Stimulated activated CD4-positive, alpha-beta T cell treated with anti-CD3 and anti-CD28 coated beads, Interleukin-4, amount 100 ng/mL, for 4 hours (primary cell): ENCODE measurements at places on chromosomes 2 and 18.

GRCh38 chr2:26820932-26821331, 27.0 kb upstream of the DPYSL5 start:
- DNase-seq: no peak

DNA sequence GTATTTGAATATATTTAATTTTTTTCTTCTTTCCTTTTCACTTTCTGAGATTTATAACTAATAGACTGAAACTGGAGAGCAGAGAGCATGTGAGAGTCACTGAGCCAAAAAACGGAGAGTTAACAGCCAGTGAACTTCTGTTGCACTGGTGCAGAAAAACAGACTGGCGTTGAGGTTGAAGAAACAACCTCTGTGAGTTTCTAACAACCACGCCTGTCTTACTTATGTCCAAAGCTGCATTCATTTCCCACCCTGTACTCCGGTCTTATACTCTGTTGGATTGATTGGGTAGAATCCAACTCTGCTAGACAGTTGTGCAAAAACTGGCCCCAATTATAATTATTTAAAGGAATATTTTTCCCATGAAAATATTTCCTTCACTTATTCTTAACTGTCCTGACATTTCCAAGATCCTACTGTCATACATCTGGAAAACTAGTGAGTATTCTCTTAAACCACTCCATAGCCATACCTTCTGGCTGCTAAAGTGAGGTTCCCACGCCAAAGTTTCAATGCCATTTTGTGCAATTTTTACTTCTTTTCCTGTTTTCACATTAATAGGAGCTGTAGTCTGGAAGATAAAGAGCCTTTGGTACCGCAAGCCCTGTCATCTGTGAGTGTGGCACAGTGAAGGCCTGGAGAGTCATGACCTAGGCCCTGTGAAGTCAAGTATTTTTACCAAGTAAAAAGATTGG, 9.4 kb downstream of the CYP1B1 start:
- no peak for DNase-seq

GRCh38 chr2:57407772-57408201, 638.8 kb upstream of the VRK2 start:
- no peak for DNase-seq

- no peak for DNase-seq
These were observed 61.4 kb downstream of the MTCL1 start for GRCh38 chr18:8766559-8767293.

DNA sequence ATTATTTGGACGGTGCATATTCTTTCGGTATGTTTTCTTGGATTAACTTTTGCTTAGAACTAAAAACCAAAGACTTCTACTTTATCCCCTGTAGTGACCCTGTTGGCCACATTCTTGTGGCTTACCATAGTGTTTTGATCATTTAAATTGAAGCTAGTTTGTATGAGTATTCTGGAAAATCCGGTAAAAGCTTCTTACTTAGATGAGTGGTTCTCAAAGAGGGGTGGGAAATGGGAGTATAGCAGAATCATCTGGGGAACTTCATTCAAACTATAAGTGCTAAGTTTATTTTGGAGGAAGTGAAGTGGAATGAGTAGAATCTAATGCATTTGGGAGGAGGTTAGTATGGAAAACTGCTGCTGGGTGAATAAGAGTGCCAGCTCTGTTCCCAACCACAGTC, 3.8 kb downstream of the PPP1CB start:
- DNase-seq: no peak

GRCh38 chr2:210792000-210792399, 235.6 kb downstream of the CPS1 start:
- DNase-seq: no peak

GRCh38 chr18:59001166-59001565, 136.5 kb downstream of the ZNF532 start:
- no peak for DNase-seq

DNA sequence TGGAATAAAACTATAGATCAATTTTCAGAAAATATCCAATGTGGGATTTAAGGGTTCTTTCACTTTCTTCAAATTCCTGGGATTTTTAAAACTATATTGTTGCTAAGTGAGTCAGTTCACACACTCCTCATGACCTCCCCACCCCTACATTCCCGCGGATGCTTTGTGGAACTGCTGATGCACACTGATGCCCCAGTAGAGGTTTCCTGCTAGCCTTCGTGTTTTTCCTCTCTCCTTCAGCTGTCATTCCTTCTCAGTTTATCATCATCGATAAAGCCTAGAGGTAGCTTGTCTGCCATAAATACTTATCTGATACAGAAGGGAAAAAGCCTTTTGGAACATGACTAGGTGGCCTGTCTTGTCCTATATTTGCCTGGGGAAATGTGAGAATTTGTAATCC, 67.4 kb upstream of the GALNT5 start:
- no peak for DNase-seq

DNA sequence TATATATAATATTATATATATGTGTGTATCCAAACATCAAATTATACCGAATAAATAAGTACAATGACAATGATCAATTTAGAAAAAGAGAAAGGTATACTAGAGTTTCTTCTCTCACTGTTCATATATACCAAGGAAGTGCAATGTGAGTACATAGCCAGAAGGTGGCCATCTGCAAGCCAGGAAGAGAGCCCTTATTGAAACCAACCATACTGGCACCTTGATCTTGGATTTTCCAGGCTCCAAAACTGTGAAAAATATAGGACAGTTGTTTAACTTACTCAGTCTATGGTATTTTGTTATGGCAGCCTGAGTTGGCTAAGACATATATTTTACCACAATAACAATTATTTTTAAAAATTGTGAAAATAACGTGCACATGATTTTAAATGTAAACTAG, 1490.2 kb upstream of the SLC39A10 start:
- no peak for DNase-seq
